ENCODE measurements at places on chromosomes 11 and 22.

DNA sequence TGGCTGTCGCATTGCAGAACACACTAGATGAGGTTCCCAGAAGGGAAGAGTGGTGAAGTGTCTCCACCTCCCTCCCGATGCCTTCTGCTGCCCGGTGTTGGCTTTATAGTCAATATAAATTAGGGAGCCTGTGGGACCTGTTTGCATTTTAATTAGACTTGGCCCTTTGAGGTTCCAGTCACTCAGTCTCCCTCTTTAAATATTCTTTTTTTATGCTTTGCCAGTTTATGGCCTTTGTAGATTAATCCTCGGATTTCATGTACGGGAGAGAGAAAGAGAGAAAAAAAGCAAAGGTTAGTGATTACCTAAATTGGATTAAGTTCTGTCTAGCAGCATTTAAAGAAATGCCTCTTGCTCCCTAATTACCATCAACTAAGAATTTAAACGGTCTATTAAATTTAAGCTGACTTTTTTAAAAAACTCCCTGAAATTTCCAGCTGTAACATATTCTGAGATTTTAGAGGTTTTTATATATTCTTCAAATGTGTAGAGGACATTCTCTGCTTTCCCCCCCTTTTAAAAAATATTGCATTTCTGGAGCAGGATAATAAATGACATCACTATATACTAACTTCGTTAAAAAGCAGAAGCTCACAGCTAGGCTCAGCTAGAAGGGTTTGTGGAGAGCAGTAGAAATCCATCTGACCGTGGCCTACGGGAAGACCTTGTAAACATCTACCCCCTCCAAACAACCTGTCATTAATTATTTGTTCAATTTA, 84.4 kb downstream of the PRR5L start:
- peak; percentile 57 for DNase-seq

GRCh38 chr11:61975638-61976419, 8.4 kb upstream of the FTH1 start:
- DNase-seq, result no peak

DNA sequence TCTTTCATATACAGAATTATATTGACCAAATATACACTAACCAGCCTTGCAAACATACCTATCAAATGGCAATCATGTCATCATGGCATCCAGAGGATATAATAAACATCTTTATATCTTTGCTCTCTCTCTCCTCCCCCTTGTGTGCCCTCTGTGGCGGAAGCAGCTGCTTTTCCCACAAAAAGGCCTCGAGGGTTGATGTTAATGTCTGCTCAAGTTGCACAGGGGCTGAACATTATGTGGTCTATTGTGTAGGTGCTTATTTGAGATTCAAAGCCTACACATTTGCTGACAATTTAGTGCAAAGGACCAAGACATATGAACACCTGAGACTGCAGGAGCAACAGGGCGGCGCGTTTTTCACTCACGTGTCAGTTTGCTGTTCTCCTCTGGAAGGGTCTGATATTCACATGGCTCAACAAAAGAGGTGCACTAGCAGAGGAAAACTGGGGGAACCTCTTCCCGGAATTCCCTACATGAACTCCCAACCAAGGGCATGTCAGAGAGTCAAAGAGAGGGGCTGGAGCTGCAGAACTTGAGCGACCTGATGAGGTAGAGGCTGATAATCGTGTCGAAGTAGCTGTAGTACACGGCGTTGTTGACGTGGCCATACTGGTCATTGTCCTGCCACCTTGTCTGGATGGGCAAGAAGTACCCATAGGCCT, 138.8 kb downstream of the RCN1 start:
- DNase-seq, result no peak

GRCh38 chr22:28395920-28396753, 283.5 kb downstream of the TTC28 start:
- DNase-seq, result peak; percentile 13

- DNase-seq, result peak; percentile 8
These were observed at the start of gene RASD2 for GRCh38 chr22:35540595-35541253. Gene RASD2, plus strand, starts transcription at chr22:35540831. Its CDS starts 5,979 bp downstream, at chr22:35546810.

All from AML-193 (cell line).